ENCODE measurements at places on chromosomes 2 and 18.

DNA sequence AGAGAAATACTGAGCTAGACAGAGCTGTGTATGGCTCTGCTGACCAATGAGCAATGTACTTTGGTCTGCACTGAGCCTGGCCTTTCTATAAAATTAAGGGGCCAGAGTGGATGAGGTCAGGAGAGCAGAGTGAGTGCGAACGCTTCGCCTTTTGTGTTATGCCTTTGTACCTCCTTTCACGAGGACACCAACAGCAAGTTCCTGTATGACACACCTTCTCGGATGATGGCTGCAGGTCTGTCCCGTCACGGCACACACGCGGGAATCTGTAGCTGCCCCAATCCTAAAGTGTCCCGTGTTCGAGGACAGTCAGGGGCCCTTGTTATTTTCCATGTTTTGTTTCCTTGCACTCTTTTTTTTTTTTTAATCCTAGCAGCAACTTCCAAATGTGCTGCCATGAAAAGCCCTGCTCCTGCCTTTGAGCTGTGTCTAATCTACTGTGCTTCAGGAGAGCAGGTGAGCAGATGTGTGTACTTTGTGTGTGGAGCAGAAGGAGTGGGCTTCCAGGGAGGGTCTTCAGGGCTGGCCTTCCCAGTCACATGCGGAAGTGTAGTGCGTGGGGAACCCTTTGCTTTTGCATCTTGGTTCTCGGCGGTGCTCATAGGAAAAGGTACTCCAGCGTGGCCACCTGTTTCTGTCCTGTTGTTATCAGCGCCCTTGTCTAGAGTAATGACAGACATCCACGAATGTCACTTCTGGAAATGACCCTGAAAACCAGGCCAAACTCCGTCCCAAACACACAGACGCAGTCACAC lies 213.2 kb downstream of the NDUFA10 start:
- no peak for DNase-seq

GRCh38 chr2:28185153-28185552 lies 207.5 kb upstream of the FOSL2 start:
- DNase-seq = no peak

DNA sequence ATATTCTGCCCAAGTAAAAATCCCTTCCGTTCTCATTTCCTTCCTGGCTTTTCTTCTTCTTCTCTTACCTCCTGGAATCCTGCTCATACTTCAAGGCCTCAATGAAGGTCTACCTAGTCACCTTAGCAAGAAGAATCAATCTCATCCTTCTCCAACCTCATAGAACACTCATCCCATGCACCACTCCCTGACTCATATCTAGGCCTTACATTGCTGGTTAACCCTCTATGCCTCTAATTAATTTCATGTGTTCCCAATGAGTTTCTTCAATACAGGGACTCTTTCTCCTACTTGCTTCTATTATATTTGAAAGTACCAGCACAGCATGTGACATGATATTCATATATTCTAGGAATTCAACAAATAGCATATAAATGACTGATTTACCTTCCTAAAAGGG lies 63.0 kb downstream of the BCL11A start:
- DNase-seq = no peak

DNA sequence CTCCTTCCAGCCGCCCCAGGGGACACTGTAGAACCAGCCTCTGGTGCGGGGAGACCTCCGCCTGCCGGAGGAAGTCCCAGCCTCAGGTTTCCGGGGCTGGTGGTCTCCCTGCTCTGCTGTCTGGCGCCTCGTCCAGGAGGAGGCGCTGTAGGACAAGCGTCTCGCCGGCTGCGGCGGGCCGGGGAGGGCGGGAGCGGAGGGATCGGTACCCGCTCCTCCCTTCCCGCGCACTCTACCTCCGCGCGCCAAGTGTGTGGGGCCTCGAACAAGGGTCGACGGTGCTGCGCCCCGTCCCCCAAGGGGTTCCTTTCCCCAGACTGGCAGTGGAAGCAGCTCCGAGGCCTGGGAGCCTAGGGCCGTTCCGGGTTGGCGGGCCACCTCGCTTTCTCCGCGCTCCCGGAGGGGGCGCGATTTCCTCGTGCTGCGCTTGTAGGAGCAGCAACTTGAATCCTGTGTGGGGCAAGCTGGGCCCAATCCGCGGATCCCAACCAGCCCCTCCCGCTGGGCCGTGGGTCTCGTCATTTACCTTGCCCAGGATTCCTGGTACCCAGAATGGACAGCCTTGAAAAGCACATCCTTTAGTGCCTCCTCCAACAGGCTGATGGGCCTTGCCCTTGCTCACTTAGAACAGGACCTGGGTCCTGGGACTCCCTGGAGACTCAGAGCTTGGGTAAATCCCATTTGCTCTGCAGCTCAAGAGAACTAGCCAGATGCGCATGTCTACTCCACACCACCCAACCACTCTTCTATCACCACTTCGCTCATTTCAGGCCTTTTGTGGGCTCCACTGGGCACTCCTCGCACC lies 10.6 kb upstream of the HOXD4 start:
- DNase-seq = peak; percentile 41

DNA sequence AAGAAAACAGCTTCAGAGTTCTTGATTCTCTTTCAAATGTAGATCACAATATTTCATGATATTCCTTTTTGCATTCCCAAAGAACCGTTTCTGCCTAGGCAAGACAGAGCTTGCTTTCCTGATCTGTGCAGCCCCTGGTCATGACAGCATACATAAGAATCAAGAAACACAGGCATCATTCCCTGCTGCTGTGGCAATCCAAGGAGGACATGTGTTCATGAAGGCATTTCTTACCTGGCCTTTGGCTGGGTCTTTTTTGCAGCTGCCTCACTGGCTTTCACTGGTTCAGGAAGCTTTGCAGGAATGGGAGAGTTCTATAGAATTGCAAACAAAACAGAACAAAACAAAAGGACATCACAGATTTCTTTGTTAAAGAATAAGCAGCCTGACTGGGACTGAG lies 87.6 kb upstream of the NFU1 start:
- no peak for DNase-seq

GRCh38 chr2:105778080-105778607 lies 33.4 kb downstream of the NCK2 start:
- DNase-seq = no peak

DNA sequence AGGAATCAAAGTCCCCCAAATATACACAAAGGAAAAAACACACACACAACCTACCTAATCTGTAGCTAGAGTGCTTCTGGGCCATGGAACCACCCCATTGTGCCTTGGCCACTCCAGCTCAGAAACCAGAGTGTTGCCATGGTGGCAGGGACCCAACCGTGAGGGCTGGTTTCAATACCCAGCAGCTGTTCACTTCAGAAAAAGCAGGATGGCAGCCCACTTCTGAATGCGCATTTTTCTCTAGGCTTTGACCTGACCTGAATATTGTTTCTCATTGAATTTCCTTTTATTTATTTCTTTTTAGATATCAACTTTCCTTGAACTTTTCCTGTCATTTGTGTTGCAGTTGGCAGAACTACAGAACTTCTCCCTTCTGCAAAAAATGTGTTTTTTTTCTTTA lies 43.0 kb upstream of the EHBP1 start:
- peak; percentile 47 for DNase-seq

DNA sequence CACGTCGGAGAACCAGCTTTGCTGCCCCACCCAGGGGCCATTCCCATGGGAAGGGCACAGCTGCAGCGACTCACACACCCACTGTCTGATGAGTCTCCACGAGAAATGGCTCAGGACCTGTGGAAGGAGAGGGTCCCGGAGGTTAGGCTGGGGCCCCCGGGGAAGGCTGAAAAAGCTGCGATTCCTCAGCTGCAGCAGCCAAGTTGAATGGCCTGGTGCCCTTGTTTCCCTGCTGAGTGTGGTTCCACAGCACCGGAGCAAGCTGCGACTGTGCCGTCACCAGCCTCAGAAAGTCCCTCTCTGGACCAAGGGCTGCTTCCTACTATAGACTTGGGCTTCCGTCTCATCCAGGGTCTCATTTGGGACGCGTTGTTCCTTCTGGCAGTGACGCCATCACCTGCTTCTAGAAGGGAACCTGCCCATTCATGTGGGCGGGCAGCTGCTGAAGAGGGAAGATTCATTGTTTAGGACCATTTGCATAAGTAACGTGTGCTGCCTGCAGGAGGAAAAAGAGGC lies 180.2 kb downstream of the INHBB start:
- no peak for DNase-seq

DNA sequence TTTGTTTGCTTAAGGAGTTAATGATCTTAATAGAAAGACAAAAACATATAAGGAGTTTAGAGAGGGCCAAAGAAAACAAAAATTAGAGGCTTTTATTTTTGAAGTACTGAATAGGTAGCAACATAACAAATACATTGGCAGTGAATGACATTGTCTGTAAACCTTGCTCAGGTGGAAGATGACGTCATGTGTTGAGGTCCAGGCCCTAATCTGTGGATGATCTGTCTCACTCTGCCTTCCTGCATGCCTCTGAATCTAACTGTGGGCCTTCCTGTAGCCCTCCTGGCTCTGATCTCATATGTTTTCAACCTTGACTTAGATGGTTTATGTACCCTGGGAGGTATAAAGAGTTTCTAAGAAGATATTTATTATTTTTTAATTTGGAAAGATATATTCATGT lies 58.1 kb upstream of the DYNAP start:
- no peak for DNase-seq

GRCh38 chr2:161245261-161245553 lies 63.0 kb upstream of the PSMD14 start:
- DNase-seq = no peak

All from fibroblast of lung (primary cell).